ENCODE measurements at places on chromosomes 6 and 20.

- no peak for DNase-seq
These were observed 22.5 kb downstream of the KLHL32 start for GRCh38 chr6:96947055-96947454.

DNA sequence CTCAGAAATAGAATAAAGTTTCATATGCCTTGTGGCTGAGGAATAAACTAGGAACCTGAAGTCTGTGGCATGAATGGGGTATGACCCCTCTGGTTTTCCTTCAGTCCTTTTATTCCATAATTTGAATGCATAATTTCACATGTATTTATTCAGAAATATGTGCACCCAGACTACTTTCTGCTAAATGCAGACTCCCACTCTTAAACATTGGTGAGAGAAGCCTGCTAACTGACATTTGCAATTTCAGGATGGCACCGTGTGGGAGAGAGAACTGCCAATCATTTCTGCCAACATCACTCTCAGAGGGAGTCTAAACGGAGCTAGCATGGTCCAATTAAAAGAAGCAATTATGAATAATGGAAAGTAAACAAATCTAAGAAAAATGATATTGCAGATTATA, 141.3 kb downstream of the ADGRB3 start:
- DNase-seq: no peak

DNA sequence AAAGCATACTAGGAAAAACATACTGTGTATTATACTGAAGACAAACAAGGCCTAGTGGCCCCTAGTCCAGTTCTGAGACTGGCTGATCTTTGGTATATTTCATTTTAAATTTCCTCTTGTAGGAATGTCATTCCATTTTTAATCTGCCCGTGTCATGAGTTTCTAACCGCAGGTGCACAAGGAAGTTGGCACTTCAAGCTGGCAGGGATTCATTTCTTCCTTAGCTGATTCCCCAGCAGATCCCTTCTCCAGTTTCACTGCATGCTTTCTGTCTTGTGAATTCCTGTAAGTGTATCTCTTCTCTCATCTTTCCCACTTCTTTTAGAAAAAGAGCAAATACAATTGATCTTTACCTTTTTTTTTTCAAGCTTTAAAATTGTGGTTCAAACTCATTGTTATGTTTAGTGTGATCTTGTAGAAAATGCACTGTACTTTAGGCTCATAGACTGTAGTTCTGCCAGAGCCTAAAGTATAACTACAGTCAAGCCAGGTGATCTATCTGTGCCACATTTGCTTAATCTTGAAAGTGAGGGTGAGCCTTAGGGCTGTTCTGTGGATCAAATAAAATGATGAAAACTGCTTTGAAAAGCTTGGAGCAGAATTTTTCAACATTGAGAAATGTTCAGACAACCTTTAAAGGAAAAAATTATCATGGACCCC, 37.0 kb downstream of the RNF217 start:
- no peak for DNase-seq

- no peak for DNase-seq
These were observed 13.5 kb upstream of the PNRC1 start for GRCh38 chr6:89066940-89067646.

DNA sequence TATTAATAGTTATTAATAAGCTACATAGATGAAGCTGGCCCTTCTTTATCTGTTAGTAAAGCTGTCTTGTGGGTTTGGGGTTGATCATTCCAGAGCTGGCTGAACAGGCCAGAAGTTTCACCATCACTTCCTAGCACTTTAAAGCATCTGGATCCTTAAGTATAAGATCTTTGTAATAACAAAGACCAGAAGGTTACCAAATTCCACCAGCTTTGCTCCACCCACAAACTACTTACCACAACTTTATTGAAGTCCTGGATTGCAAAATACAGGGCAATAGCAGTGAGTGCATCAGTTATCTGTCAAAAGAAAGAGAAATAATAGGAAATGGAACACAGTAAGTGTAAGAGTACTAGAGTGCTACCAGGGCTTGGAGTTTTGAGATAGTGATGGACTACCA, 33.0 kb downstream of the PIGU start:
- DNase-seq: no peak

DNA sequence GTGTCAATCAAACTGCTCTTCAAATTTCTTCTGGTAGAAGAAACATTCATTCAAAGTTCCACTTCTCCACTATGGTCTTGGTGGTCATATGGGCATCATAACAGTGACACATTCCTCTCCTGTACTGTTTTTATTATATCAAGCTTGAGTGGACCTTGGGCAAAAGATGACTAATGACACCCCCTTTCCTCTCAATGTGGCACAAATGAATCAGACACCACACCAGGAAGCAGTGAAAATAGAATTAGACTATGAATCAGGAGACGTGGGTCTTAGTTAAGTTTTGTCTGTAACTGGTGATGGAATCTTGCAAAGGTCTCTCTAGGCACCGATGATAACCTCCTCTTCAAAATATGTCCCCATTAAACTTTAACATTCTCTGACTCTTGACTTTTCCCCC, 9.0 kb upstream of the NRSN1 start:
- no peak for DNase-seq

DNA sequence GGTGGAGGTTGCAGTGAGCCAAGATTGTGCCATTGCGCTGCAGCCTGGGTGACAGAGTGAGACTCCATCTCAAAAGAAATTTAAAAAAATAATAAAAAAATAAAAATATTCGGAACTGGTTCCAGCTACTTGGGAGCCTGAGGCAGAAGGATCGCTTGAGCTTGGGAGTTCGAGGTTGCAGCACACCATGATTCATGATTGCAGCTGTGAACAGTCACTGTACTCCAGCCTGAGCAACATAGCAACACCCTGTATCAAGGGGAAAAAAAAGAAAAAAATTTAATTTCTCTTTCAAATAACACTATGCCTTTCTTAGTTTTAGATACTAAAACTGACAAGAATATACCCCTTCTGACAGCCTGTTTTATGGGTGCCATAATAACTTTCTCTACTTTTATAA, 10.5 kb downstream of the KDM1B start:
- no peak for DNase-seq

GRCh38 chr20:42313704-42314103, 695.5 kb upstream of the CHD6 start:
- DNase-seq: no peak

DNA sequence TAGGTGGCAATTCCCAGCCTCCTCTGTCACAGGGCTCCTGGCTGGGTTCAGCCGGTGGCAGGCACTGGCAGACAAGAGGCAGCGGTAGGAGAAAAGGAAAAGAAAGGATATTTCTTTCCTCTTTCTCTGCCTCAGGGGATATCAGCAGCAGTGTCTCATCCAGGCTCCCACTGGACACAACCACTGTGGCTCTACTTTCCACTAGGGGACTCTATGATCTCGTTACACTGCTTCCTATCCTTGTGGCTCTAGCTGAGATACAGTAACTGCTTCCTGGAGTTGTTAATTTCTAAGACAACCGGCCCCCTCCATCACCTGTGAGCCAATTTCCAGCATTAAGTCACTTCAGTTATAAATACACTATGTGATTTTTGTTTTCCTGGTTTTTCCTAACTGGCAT, 102.0 kb upstream of the LRFN2 start:
- DNase-seq: no peak

DNA sequence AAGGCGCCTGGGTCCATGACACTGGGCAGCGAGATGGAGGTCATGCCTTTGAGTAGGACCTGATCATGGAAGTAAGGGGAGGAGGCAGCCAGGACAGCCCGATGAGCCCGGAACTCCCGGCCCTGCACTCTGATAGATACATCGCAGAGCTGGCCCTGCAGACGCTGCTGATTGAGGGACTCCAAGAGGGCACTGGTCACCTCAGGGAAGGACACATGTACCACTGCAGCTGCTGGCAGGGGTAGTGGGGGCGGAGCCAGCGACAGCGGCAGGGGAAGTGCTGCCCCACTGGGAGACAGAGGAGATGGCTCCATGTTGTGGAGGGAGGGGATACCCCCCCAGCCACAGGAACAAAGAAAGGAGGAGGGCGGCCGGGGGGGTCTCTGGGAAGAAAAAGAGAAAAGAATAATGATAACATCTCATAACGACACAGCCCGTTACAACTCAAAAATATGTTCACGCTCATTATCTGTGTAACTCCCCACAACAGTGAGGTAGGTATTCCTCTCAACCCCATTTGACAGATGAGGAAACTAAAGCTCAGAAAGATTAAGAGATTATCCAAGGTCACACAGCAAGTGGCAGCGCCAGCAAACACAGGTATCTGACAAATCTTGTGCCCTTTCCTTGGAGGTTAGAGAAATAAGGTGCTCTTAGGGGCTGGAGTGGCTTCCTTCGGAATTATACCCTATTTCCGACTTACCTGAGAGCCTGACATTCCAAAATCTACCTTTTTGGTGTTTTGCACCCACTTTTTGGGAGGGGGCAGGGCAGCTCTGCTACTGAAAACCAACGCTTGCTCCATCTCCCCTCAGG, 733 bp downstream of the ZBTB22 start:
- no peak for DNase-seq

GRCh38 chr6:56368491-56368890, 121.1 kb upstream of the COL21A1 start:
- DNase-seq: no peak

DNA sequence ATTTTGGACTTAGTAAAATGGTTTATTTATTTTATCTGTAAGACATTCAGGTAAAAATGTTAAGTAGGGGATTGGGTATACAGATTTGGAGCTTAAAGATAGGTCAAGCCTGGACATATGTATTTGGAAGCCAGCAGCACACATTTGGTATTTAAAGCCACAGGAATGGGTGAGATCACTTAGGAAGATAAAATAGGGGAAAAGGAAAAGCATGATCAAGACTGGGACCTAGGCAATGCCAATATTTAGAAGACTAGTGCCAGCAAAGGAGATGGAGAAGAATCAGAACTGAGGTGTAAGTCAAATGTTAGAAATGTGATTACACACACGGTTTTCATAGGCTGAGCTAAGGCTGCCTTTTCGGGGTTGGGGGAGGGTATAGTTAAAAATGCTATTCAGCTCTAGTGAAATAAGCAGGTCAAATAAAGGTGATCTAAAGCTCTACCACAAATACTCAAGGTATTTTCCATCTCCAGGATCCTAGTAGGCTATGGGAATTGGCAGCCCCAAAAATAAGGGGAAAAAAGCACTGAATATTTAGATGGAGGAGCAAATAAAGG, 20.6 kb downstream of the SLC2A12 start:
- DNase-seq: no peak

- no peak for DNase-seq
These were observed 64.2 kb upstream of the FLRT3 start for GRCh38 chr20:14401479-14402138.

DNA sequence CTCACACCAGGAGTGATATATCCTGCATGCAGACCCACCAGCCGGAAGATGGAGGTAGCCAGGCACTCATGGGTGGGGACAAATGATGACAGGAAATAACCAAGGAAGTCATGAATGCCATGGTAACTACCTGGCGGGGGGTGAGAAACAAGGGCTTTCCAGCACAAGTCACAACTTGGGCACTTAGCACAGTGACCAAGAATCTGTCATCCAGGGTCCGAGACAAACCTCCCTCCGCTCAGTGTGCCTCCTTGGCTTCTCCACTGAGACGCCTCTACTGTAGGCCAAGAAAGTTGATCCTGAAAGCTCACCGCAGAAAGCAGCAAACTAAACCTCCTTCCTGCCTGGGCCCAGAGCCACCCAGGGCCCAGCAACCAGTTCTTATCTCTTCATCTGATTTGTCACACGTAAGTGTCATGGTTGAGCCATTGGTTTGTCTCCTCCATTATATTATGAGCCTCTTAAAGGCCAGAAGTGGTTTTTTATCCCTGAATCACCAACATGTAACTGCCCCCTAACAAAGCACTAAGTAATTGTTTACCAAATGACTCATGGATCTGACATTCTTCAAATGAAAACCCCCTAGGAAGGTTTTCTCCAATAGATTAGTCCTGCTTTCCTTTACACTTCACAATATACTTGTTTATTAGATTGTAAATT, 84.3 kb upstream of the TAB2 start:
- no peak for DNase-seq

- DNase-seq: no peak
These were observed 485.7 kb upstream of the JARID2 start for GRCh38 chr6:14759976-14760672.

GRCh38 chr6:46265373-46265772, 94.6 kb upstream of the ENPP5 start:
- no peak for DNase-seq

- DNase-seq: no peak
These were observed 270.6 kb downstream of the PRL start for GRCh38 chr6:22026164-22026678.
